Activated gamma-delta T cell treated with anti-CD3 and anti-CD28 coated beads, Interleukin-2, amount 50 U/mL, for 16 hours (primary cell): ENCODE measurements at places on chromosomes 5 and 9.
A peak's percentile ranks its signal among the peaks of the same experiment; 100 is the strongest.

DNA sequence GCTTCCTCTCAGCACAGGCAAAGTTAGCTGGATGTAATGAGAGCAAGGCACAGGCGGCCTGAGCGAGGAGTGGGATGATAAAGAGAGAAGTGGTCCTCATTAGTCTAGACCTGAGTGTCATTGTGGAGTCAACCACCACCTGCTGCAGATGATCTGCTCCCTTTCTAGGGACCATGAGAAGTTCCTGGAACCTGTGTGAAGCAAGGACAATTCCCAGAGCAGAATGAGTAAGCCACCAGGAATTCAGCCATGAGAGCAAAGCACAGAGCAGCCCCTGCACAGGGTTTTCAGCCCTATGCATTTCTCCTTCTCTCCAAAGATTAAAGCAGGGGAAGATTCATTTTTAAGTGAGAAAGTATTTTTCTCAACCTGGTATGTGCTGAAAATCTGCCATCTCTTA lies 146.8 kb upstream of the SPEF2 start:
- DNase-seq: no peak

GRCh38 chr9:38344566-38345324 lies 47.8 kb upstream of the ALDH1B1 start:
- DNase-seq: no peak

DNA sequence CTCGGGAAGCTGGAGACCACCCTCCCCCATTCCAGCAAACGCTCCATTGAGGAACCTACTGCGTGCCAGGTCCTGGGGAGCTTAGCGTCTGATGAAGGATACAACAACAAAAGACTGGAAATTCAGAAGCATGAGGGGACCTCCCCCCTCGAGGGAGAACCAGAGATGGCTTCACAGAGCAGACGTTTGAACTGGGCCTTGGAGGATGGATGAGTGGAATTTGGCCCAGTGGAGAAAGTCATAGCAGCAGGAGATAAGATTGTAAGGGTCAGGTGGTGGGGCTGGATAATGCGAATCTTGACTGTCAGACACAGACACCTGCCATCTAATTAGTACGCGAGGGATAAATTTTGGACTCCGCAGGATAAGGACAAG lies 1.2 kb upstream of the SLC25A51 start:
- no peak for DNase-seq

DNA sequence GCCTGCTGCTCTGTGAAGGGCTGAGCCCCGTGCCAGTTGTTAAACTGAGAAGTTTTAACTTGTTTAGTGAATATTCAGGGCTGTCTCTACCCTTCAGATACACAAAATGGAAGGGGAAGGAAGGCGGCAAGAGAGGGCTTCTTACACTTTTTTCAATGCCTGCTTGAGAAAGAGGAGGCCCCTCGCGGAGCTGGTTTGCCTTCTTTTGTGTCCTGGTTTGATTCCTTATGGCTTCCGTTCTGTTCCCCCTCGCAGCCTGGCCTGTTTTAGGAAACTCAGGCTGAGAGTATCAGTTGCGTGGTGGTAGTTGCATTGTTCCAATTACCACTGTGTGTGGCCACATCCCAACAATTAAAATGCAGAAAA lies 1.0 kb downstream of the FAM53C start:
- DNase-seq: no peak

DNA sequence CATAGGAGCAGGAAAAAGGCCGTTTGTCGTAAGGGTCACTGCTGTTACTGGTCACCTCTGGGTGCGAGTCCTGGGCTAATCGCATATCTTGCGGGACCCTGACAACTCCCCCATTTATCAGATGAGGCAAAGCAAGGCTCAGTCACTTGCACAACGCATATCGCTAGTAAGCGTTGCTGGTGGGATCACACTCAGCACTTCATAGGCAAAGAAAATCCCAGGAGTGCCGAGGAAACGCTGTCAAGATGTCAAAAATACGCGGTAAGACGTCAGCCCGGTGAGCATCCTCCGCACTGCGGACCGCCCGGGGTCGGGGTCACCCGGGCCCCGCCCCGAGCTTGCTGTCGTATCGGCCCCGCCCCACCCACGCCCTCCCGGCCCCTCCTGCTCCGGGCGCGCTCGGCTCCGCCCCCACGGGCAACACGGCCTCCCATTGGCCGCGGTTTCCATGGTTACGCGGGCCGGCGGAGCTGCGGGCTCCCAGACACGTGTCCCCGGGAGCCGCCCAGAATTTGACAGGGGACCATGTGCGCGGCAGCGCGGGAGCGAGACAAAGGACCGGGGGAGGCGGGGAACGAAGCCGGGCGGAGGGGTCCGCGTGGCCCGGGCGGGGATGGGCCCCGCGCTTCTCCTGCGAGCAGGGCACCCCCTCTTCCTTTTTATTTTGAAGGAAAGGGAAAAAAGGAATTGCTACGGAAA lies 80.2 kb upstream of the IER5L start:
- DNase-seq: peak; percentile 75

DNA sequence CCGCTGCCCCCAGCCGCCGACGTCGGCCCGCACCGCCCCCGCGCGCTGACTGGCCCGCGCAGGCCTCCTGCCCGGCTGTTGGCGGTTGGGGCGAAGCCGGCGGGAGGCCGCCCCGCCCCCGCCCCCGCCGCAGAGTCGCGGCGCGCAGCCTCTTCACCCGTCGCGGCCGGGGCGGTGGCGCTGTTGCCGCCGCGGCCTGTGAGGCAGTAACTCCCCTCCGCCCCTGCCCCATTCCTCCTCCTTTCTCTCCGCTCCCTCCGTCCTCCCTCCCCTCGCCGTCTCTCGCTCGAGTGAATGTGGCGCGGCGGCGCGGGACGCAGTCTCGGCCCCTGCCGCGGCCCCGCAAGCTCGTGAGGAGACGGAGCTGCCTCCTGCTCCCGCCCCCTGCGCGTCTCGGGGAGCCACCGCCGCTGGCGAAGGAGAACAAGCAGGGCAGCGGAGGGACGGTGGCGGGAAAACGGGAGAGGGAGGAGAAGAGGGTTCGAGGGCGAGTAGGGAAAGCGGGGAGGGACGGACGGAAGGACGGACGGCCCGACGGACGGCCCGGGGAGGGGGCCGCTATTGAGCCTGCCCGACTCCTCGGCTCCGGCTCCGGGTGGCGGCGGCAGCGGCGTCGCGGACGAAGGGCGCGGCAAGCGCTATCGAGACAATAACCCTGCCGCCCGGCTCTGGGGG lies 637 bp upstream of the ERBIN start:
- DNase-seq: peak; percentile 67
